ENCODE measurements at places on chromosomes 11 and 22. TPM values are rescaled to one million over a fixed set of nuclear protein-coding genes. Genes with fewer than 3 reads are reported as not detected.

DNA sequence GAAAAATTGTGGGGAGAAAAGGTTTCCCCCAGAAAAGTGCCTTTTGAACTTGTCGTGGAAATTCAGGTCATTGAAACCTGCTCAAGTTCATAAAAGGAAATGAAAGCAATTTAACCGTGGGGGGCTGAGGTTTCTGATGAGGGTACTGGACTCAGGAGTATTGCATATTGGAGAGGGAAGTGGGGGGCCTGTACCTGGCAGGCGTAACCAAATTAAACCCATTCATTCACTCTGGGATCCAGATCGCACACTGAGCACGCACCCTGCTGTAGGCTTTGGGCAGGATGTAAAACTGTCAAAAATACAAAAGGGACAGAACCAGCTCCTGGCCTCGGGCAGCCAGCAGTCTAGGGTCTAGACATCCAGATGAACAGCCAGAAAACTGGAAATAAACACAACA is 1517.4 kb downstream of the BRD1 start:
- no peak for DNase-seq

The HPX gene
- total RNA-seq, result not detected

The TECTA gene
- total RNA-seq, result under 0.01 TPM

The ZNF214 gene
- 4.3 TPM for total RNA-seq
